ENCODE measurements at places on chromosomes 2 and 18.
A peak's percentile ranks its signal among the peaks of the same experiment; 100 is the strongest.

DNA sequence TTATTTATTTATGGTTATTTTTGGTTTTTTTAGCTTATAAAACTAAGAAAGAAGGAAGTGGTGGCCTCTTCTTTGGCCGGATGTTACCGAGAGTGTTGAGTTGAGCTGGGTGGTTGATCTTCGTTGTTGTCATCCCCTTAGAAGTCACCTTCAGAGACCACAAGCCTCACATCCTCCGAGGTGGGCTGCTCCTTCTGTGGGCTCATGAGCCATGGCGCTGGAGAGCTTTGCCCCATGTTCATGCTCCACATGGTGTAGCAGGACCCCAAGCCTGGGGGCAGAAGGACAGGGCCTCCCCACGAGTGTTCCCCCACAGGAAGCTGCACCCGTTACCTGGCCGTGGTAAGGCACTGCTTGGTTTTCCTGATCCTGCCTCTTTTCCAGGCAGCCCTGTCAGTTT is 23.4 kb downstream of the SNTG2 start:
- DNase-seq: no peak

DNA sequence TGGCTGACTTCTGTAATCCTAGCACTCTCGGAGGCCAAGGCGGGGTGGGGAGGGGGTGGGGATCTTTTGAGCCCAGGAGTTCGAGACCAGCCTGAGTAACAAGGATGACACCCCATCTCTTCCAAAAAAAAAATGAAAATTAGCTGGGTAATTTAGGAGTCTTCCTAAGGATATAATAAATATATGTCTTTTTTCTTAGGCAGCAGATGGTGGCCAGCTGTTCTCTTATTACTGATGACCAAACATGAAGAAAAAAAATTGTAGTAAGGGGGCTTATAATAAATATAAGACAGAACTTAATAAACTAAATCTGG is 4.2 kb upstream of the IMPA2 start:
- DNase-seq: no peak

- no peak for DNase-seq
Measured at GRCh38 chr2:211996857-211997256, 541.7 kb downstream of the ERBB4 start.

DNA sequence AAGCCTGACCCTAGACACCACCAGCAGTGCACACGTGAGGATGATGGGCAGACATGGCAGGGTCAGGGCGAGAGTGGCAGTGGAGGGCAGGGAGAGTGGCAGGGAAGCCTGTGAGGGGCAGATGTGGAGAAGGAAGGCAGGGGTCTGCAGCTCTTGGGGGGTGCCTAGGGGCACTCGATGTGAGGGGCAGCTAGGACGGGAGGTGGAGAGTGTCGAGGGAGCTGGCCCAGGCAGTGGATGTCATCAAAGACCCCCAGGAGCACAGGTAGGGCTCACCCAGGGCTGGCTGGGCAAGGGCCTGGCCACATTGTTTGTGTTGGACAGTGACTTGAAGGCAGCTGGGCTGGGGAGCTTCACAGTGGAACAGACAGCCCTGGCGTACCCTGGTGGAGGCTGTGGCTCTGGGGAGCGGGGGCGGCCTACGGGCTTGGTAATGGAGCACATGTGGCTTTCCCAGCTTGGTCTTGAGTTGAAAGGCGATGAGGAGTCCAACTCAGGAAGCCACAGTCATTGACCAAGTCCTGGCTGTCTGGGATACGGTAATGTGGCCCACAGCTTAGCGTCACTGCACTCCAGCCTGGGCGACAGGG is 87.1 kb downstream of the RTP5 start:
- no peak for DNase-seq

GRCh38 chr2:143117225-143117624 is 12.0 kb upstream of the ARHGAP15 start:
- no peak for DNase-seq

DNA sequence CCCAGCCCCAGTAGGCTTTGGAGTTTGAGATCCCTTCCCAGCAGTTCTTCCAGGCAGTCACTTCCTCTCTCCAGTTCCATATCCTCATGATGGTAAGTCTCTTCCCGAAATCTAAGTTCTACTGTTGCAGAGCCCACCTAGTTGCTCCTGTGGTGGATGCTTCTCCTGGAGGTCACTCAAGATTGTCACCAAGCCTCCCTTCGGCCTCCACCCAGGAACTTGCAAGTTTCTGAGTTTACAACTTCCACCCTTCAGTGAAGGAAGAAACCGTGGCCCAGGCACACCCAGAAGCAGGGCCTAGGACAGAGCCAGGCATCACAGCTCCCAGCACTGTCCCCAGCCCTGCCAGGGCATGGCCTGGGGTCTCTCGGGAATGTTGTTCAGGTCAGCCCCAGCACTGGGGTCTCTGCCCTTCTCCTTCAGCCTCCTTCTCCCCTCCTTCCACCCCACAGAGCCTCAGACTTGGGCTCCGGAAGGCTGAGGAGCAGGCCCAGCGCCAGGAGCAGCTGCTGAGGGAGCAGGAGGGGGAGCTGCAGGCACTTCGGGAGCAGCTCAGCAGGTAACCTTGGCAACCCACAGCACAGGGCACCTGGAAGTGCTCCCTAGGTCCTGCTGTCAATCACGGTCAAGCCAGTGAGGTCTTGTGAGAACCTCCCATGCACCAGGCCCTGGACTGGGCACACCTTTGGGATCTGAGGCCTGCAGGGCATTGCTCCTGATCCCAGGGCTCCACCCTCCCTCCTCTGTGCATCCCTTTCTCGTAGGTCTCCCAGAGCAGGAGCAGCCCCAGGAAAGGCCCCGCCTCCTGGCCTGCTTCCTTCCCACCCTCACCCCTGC is 7.1 kb downstream of the RUFY4 start:
- no peak for DNase-seq

DNA sequence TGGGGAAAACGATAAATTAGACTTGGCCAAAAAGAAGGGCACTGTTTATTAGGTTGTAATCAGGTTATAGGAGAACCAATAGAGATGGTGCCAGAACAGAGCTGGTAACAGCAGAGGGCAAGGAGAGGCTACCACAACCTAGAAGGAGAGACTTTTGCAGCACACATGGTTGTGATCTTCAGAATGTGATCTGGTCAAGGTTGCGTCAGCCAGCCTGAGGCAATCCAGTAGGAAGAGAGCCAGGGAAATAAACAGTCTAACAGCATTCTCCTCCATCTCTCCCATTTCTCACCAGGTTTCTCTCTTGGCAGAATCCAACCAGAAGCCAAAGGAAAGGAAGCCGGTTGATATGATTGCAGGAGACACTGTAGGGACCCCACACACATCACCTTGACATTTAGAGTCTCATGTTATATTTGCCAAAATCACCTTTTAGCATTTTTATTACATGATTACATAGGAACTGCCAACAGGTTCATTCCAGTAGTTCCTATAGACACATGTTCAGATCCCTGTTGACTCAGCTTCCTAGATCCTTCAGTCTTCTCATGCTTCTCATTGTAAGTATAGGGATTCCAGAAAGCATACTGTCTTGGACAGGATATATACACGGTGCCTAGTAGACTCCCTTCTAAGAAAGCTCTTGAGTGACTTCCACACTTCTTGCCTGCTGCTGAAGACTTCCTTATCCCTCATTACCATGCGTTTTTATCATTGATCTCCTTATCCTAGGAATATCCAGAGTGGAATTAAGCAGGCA is 17.6 kb upstream of the SPATS2L start:
- DNase-seq: no peak

DNA sequence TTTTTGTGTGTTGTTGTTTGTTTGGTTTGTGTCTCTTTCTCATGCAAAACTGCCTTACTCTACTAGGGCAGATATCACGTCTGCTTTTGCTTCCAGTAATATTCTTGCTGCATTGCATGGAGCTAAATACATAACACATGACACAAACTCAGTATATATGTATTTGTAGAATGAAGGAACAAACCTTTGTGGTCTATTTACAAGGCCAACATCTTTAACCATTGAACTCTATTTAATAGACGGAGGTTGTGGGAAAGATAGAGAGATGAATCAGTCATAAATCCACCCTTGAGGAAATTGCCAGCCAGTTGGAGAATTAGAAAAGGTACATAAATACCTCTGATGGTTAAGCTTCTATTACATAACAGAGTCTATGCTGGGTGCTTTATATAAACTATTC is 26.0 kb upstream of the IL1RL1 start:
- DNase-seq: no peak

GRCh38 chr2:216034065-216034464 is 20.7 kb upstream of the MREG start:
- peak; percentile 35 for DNase-seq

GRCh38 chr18:43826215-43826614 is 548.9 kb upstream of the SYT4 start:
- DNase-seq: no peak

DNA sequence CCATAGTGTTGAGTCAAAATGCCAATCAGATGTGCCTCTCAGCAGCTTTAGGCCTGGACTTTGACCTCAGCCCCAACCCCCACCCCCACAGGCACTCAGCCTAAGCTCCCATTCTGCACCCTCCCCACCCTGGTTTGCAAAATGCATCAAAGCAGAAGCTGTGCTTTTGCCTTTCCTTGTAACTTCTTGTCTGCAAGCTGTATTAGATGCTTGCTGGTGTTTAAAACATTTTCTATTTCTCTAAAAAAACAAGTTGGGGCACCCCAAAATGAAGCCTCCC is 26.6 kb upstream of the STEAP3 start:
- no peak for DNase-seq

- DNase-seq: no peak
Measured at GRCh38 chr2:26212011-26212410, 32.4 kb downstream of the HADHA start.
